NCI-H2081 (cell line): ENCODE measurements at places on chromosomes 3 and 15.

DNA sequence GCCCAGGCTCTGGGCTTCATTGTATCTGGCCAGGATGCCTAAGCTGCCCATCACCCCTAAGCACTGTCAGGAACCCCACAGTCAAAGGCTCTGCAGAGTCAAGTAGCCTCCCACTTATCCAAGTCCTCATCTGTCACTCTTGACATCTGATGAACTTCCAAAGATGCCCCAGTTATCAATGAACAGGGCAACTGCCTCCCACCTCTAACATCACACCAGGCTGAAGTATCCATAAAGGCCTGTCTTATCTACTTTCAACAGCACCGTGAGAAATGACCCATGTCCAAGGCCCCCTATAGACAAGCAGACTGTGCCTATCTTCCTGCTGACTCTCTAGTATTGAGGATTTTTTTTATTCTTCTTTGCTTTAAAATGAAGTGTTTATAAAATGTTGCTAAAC is 56.4 kb downstream of the TRIM69 start:
- DNase-seq, result no peak

DNA sequence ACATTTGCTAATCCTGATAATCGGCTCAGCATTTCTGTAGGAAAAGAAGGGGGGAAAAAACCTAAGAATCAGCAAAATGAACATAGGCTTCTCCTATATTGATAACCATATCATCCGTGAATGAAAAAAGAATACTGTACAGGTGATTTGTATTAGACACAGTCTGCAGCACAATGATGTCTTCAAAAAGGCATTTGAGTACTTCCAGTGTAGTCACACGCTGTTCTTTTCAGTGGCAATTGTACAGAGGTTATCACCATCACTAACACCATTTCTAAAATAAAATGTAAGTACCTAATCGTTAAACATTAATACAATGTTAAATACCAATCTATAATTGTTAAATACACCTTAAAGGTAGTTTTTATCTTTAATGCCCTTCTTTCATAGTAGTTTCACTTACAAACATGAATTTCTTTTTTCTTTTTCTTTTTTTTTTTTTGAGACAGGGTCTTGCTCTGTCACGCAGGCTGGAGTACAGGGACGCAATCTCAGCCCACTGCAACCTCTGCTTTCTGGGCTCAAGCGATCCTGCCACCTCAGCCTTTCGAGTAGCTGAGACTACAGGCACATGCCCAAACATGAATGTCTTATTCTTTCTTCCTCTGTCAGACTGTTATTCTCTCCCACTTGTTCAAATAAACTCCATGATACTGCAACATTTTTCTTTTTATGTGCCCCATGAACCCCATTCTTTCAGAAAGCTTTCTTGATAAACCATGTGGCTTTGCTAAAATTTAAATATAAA is 18.4 kb downstream of the GOLGB1 start:
- DNase-seq, result no peak

DNA sequence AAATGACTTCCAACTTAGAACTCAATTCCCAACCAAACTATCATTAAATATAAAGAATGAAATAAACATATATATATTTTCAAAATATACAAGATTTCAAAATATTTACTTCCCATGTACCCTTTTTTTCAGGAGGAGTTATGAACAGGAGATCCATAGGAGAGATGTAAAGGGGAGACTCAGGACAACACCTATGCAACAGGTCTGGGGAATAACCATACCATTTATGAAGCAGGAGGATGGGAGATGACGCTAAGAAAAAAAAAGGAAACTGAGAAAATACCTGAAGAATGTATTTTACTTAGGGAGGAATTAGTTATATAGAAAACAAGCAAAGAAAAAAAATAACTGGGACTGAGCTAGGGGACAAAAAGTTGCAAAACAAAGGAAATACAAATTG is 23.8 kb downstream of the INTS14 start:
- DNase-seq, result no peak

- no peak for DNase-seq
Observed at GRCh38 chr15:92914768-92915221, 14.7 kb downstream of the CHD2 start.

DNA sequence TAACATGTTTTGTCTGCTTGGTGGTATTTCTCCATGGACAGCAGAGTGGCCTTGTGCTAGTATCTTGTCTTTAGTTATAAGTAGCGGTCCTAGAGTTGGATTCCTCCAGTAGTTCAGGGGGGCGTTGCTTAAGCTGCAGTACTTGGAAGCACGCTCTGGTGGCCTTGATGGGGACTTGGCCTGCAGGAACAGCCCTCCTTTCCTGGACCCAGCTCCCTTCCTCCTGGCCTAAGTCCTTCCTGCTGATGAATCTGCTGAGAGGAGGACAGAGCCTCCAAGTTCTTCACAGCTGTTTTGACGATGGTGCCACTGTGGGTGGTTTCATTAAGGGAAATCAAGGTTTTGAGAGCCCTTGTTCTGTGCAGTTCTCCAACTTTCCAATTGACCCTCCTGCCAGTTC is 38.6 kb upstream of the SEC22A start:
- DNase-seq, result no peak
